ENCODE measurements at places on chromosomes 7 and 10. TPM values are rescaled to one million over a fixed set of nuclear protein-coding genes. Genes with fewer than 3 reads are reported as not detected.

GRCh38 chr10:1120306-1120705 lies 64.1 kb downstream of the WDR37 start:
- no peaks in the 10 kb centered on the region for H3K27me3 ChIP-seq
- H3K4me3 ChIP-seq, result no peak overlapping the region
- no peak overlapping the region for H3K27ac ChIP-seq
- peaks cover 2% of the 10 kb centered on the region for H3K4me1 ChIP-seq
- no peak for DNase-seq

DNA sequence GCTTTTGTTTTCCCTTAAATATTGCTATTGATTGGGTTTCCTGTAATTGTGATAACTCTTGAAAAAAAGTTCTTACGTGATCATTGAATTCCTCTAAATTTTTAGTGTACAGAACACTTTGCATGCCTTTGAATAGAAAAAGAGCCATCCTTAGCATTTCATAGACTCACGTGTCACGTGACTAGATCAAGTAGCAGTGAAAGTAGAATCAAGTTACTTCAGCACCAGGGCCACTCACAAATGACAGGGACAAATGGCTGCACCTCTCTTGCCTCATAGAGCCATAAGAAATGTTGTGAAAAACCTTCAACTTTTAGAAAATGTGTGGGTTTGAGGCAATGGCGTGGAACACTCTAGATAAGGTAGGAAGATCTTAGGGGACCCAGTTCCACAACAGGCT lies 203.8 kb downstream of the ZEB1 start:
- no peak overlapping the region for H3K4me3 ChIP-seq
- H3K4me1 ChIP-seq, result no peaks in the 10 kb centered on the region
- peaks cover 63% of the 10 kb centered on the region for H3K36me3 ChIP-seq
- no peak overlapping the region for H3K27ac ChIP-seq
- H3K27me3 ChIP-seq, result no peaks in the 10 kb centered on the region
- no peak for DNase-seq

DNA sequence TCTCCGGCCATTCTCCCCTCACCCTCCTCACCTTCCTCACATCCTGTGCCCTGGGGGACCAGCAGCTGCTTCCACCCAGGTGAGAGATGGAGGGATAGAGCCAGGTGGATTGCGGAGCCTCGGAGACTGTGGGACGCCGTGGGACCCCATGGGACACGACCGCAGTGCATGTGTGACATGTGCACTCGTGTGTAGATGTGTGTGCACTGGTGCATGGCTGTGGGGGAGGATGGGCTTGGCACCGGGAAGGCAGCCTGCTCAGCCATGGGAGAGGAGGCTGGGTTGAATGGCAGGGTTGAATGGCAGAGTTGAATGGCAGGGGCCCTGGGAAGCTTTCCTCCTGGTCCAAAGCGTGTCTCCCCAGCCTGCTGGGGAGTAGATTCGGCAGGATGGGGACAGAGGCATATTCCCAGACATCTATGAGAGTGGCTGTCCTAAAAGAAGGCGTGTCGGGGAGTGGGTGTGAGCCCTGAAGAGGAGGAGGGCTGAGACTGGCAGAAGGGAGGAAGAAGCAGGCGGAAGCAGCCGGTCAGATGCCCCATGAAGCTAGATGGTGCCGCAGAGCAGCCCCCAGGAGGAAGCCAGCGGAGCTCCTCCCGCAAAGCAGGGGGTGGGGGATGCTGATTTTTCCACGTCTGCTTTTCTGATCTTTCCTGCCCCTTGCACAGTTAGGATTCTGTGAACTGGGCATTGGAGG lies 815 bp downstream of the GIMAP8 start:
- H3K27ac ChIP-seq, result peak overlapping the region; percentile 94
- DNase-seq, result peak; percentile 60
- peaks cover 31% of the 10 kb centered on the region for H3K4me1 ChIP-seq
- H3K4me3 ChIP-seq, result peak overlapping the region; percentile 99
- H3K36me3 ChIP-seq, result peaks cover 18% of the 10 kb centered on the region

Gene GTPBP10
- total RNA-seq, result 18.4 TPM

Gene STOX1
- 1.1 TPM for total RNA-seq

- no peak overlapping the region for H3K4me3 ChIP-seq
- no peaks in the 10 kb centered on the region for H3K36me3 ChIP-seq
- H3K27ac ChIP-seq, result no peak overlapping the region
These were observed 194.6 kb upstream of the PHYHIPL start for GRCh38 chr10:58981846-58982245.

Gene LRRN3
- total RNA-seq, result 52.3 TPM

All from T-cell (primary cell).